ENCODE measurements at places on chromosomes 16 and 17.

- no peak for DNase-seq
These were observed 878 bp upstream of the RNF157 start for GRCh38 chr17:76241204-76241538.

- no peak for DNase-seq
These were observed 411.0 kb upstream of the CDH11 start for GRCh38 chr16:65532846-65533245.

DNA sequence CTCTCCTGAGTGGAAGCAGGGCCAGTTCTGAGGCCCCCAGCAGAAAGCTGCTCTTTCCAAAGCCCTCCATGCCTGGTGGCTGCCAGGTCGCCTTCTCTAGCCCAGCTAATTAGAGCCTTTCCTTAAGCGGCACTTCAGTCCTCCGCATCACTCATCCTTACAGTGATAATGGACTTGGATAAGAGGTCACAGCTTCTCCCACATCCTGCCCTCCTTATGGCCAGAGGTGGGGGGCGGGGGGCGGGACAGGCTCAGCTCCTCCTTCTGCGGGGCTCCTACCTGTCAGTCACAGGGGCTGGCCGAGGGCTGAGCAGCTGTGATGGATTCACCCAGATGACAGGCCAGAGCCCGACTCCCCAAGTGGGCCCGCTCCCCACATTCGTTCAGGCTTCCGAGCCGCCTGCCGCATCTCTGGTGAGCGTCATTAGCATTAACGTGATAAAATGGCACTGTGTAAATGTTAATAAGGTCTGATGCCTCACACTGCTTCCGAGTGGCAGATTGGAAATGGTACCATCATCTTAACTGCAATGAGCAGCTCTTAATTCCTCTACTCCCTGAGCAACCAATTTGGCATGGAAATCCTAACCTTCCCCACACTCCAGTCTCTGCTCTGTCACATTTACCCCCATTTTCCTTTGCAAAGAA is 41.3 kb downstream of the GRIN2C start:
- DNase-seq, result no peak

- DNase-seq, result no peak
These were observed 11.1 kb upstream of the PRM1 start for GRCh38 chr16:11292076-11292748.

DNA sequence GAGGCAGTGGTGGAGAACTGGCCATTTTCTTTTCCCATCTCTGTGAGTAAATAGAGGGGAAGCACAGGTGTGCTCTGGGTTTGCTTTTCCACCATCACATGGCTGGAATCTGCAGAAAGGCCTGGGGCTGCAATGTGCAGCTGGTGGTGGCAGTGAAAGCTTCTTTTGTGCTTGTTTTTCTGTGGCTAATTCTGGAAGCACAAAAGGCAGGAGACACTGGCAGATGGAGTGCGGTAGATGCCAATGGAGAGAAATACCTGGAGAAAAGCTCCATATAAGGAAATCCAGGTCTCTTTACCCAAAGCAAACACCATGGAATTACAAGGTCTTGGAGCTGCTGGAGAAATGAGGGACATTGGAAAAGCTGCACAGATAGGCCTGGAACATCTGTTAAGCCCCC is 146.9 kb downstream of the HAPSTR1 start:
- no peak for DNase-seq

- no peak for DNase-seq
These were observed 32.4 kb upstream of the IRX3 start for GRCh38 chr16:54318941-54319340.
